ENCODE measurements at places on chromosomes 5 and 9.

- peak; percentile 6 for DNase-seq
Measured at GRCh38 chr5:109328626-109329025, 81.1 kb downstream of the PJA2 start.

DNA sequence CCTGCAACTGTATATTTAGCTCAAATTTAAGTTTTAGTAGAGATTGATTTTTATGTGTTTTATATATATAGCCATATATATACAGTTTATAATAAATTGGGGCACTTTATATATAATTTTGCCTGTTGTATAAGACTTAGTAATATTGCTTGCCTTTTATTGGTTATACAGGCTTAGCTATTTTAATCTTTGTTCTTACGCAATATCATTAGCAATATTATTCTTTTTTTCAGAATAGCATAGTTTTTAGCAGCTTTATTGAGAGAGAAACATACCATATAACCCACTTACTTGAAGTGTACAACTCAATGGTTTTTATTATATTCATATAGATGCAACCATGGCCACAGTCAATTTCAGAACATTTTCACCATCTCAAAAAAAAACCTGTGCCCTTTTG is 28.0 kb downstream of the CDO1 start:
- DNase-seq: no peak

DNA sequence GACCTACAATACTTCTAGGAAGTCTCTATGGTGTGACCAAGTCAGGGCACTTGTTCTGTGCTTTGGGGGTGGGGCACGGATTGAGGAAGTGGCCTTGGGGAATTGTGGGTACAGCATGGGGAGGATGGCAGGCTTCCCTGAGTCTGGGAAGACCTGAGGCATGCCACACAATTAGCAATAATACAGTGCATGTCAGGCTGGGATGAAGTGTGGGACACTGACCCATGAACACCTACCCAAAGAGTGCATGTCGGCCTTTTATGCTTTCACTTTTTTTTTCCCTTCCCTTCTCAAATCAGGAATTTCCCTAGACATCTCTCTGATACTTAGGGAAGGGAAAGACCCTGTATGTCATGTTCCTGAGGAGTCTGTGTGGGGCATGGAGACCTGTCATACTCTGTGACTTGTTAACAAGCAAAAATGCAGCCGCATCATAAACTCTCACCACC is 146.4 kb downstream of the PALM2AKAP2 start:
- no peak for DNase-seq

GRCh38 chr9:94631599-94631998 is 7.7 kb downstream of the FBP1 start:
- DNase-seq: no peak

DNA sequence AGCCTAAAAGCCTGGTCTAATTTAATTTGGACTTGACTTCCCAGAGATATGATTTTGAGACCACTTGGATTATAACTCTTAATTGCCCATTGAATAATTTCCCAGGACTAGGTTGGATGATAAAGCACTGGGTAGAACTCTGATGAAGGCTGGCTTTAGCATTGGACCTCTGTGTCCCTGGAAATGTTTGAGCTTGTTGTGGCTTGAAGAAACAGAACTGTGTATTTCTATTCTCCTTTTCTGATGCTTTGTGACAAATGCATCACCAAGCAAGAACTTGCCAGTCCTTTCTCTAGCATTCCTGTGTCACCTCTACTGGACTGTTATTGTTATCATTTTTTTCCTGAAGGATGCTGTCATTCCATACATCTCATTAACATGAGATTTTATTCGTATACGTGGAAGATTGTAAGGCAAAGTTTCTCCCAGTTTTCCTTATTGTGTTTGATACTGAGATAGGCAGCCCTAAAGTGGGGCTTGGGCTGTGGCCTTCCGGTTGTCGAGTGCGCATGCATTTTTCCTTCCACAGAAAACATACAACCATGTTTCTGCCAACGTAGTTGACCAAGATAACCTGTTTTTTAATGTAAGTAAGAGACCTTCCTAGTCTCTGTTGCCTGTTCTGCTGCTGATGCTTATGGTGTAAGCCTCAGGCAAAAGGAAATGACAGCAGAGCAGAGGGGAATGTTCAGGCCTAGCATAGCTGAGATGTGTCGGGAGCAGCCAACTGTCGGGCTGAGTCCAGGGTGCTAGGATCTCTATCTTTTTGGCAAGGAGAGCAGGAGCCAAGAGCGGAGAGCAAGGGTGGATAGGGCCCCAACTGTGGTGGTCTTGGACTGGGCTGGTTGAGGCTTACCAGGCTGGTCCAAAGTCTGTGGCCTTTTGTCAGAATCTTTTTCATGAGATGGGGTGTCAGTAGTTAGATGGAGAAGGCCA is 2.3 kb downstream of the NTRK2 start:
- DNase-seq: no peak

DNA sequence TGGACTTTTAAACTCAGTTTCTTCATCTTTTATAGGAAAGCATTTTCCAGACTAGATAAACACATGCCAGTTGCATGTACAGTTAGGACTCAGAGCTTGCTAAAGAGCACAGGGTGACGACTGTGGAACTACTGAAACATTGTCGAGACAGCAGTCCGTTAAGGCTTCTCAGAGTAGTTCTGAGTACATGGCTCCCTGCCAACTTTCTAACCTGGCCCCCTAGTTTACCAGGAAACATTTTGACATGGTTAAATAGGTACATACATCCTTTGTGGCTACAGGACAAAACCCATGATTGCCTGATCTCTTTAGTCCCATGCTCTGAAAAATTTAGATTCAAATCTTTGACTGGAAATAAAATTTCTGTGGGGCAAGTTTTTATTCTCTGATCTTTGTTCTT is 129.7 kb downstream of the SLF1 start:
- DNase-seq: no peak

- DNase-seq: no peak
Measured at GRCh38 chr9:36868586-36869282, 165.3 kb downstream of the PAX5 start.

GRCh38 chr9:128349125-128349524 is 8.8 kb downstream of the SLC27A4 start:
- no peak for DNase-seq
